ENCODE measurements at places on chromosomes 2 and 18. TPM values are rescaled to one million over a fixed set of nuclear protein-coding genes. Genes with fewer than 3 reads are reported as not detected.

DNA sequence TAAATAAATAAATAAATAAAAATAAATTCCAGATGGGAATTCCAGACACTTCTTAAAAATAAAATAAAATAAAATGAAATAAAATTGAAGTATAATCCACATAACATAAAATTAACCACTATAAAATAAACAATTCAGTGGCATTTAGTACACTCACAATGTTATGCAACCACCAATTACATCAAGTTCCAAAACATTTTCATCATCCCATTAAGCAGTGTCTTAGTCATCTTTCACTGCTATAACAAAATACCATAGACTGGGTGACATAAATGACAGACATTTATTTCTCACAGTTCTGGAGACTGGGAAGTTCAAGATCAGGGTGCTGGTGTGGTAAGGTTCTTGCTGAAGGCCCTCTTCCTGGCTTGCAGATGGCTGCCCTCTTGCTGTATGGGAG is 22.6 kb upstream of the PROKR1 start:
- H3K27ac ChIP-seq, result no peak overlapping the region
- H3K27me3 ChIP-seq, result no peaks in the 10 kb centered on the region
- no peaks in the 10 kb centered on the region for H3K36me3 ChIP-seq
- H3K4me1 ChIP-seq, result no peaks in the 10 kb centered on the region
- DNase-seq, result no peak

DNA sequence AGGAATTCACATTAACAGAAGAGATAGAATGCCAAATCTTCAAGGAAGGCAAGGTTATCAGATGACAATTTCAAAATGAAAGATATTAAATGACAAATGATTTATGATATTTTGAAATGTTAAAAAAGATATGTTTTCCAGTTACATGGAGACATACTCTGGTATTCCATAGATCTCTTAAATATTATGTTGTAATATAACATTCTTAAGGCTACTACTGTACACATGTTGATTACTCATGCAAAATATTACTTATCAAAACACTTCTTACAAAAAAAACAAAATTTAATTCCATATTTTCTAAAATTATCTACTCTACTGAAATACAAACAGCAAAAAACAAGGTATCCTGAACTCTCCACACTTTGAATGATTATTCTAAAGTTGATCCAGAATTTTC is 22.9 kb downstream of the RTTN start:
- no peak overlapping the region for H3K4me3 ChIP-seq
- DNase-seq, result no peak
- H3K4me1 ChIP-seq, result no peaks in the 10 kb centered on the region
- H3K27me3 ChIP-seq, result no peaks in the 10 kb centered on the region
- no peak overlapping the region for H3K27ac ChIP-seq

The MROH2A gene
- not detected for total RNA-seq

The NDC80 gene
- total RNA-seq, result 0.98 TPM

The NETO1 gene
- total RNA-seq, result not detected

DNA sequence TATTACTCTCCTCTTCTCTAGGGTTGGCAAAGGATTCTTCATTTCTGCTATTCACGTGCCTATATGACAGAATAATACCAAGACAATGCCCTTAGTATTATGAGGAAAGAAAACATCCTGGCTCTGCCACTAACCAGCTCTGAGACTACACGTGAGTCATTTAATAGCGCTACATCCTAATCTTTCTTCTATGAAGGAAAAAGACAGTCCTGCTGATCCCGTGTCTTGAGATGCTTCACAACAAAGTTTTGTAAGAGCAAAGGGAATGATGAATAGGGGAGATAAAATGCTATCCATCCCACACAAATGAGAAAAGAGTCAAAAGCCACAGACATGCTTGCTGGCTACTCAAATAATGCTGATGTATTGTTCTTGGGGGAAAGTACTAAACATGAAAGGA is 152.8 kb downstream of the PID1 start:
- no peak overlapping the region for H3K4me3 ChIP-seq
- no peaks in the 10 kb centered on the region for H3K4me1 ChIP-seq
- H3K36me3 ChIP-seq, result no peaks in the 10 kb centered on the region
- H3K27me3 ChIP-seq, result no peaks in the 10 kb centered on the region

The THADA gene
- 49.5 TPM for total RNA-seq

DNA sequence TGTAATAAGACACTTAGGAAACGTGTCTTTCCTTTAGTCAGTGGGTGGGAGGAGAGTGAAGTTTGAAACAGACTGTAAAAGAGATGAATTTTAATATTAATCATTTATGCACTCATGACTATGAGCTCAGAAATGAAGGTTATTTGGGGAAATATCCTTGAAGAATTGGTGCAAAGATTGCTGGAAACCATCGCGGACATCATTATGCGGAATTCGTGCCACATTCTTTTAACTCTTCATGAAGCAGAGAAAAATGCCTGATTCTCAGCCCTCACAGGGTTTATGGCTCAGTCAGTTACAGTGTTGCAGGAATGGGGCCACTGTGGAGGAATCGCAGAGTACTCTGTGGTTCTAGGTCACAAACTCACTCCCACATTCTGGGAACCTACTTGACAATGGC is 109.7 kb downstream of the RGPD3 start:
- no peak overlapping the region for H3K27ac ChIP-seq
- DNase-seq, result no peak
- no peak overlapping the region for H3K4me3 ChIP-seq
- no peaks in the 10 kb centered on the region for H3K36me3 ChIP-seq
- no peaks in the 10 kb centered on the region for H3K4me1 ChIP-seq

The DSG2 gene
- total RNA-seq, result 14.1 TPM

DNA sequence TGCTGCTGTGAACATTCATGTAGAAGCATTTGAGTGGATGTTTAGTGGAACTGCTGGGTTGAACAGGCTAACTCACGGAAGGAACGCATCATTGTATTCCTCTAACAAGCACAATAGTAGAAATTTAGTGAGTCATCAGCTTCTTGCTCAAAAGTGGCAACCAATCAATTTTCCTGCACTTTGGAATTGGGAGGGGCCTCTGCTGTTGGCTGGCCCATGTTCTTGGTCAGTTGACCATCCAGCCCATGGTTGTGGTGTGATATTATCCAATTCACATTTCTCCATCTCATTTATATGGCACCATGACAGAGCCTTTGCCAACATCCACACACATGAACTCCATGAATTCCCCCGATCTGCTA is 95.0 kb downstream of the TNFRSF11A start:
- no peaks in the 10 kb centered on the region for H3K4me1 ChIP-seq
- DNase-seq, result no peak
- H3K27ac ChIP-seq, result peak overlapping the region; percentile 85
- no peaks in the 10 kb centered on the region for H3K36me3 ChIP-seq

GRCh38 chr18:49591271-49591670 is 29.4 kb downstream of the LIPG start:
- no peaks in the 10 kb centered on the region for H3K27me3 ChIP-seq
- H3K27ac ChIP-seq, result no peak overlapping the region
- no peak overlapping the region for H3K4me3 ChIP-seq

- H3K27me3 ChIP-seq, result no peaks in the 10 kb centered on the region
- H3K4me1 ChIP-seq, result peaks cover 8% of the 10 kb centered on the region
- peak overlapping the region; percentile 71 for H3K27ac ChIP-seq
- H3K4me3 ChIP-seq, result no peak overlapping the region
Measured at GRCh38 chr2:47019961-47020681, 104.5 kb upstream of the MCFD2 start.

The ZCCHC2 gene
- total RNA-seq, result 26.2 TPM

DNA sequence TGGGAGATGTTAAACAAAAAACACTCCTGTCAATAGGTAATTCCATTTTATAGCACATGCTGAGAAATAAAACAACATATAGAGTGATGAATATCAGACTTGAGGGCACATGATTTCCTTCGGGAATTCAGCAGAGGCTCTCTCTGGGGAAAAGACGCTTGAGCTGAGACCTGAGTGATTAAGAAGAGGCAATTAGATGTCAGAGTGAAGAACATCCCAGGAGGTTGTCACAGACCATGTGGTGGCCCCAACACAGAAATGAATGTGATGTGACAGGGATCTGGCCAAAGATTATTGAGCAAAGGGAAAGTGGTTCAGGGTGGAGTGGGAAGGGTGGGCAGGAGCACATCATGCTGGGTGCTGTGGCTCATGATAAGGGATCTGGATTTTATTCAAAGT is 254.7 kb downstream of the RAD51AP2 start:
- no peak overlapping the region for H3K27ac ChIP-seq
- H3K36me3 ChIP-seq, result no peaks in the 10 kb centered on the region
- DNase-seq, result no peak
- no peak overlapping the region for H3K4me3 ChIP-seq

All from breast epithelium (tissue), 4 donors.